ENCODE measurements at places on chromosomes 3 and 15. TPM values are rescaled to one million over a fixed set of nuclear protein-coding genes. Genes with fewer than 3 reads are reported as not detected.

DNA sequence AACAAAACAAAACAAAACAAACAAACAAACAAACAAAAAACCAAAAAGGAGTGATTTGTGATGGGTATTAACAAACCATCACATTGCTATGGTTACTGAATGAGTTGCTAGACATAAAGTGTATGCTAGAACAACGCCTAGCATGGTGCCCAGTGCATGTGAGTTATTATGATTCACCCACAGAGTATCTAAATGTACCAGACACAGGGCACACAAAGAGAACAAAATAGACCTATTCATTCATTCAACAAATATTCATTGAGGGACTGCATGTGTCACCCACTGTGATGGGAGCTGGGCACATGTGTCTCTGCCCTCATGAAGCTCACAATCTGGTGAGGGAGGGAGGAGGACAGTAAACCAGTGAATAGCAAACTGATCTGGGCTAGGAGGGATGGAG lies 11.6 kb upstream of the ACAN start:
- no peak for DNase-seq

The AADACL2 gene
- total RNA-seq, result 0.48 TPM

DNA sequence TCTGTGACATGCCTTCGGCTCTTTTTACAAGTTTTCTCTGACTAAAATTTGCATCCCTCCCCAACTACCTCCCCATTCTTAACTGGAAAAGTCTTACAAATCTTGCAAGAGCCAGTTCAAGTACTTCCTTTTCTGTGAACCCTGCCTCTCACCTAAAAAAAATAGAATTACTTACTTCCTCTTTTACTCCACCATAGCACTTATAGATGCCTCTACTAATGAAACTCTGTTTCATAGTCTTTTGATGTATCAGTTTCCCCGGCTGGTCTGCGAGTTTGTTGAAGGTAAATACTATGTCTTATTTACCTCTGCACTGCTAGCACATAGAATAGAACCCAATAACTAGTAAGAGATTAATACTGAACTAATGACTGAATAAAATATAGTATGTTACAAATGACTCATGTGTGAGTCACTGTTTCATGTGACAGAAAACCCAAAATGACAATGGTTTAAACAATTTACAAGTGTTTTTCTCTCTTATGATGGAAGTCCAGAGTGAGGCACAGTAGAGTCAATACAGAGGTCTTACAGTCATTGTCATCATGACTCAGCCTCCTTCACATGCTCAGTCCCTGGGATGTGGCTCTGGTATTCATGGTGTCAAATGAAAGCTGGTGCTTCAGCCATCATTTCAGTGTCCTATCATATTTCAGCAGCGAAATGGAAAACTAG lies 393.5 kb downstream of the RSL24D1 start:
- no peak for DNase-seq

The C2CD4A gene
- 0.11 TPM for total RNA-seq

- no peak for DNase-seq
These were observed 128.1 kb upstream of the ADPGK start for GRCh38 chr15:72911626-72912025.

The FOXB1 gene
- total RNA-seq, result not detected

DNA sequence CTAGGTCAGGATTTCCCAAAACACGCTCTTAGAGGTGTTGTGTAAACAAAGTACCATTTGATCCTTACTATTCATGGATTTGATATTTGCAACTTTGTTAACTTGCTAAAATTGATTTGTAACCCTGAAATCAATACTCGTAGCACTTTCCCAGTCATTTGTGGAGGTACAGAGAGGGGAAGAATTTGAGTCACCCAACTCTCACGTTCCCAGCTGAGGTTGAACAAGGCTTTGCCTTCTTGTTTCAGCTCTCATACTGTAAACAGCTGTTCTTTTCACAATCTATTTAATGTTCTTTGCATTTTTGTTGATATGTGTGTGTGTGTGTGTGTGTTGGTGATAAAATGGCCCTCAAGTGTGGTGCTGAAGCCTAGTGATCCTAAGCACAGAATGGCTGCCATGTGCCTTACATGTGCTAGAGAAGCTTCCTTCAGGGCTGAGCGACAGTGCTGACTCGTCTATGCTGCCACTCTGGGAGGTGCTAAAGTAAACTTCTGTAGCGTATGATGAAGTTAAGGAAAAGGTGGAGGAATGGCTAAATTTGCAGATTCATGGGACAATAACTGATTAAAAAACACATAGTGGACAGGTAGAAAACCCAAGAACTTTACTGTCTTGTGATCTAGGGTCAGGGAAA lies 173.2 kb downstream of the APBA2 start:
- DNase-seq, result no peak

All from urinary bladder (tissue), 4 donors.